ENCODE measurements at places on chromosomes 2 and 18.

GRCh38 chr2:158011055-158011771, 90.5 kb upstream of the UPP2 start:
- peak; percentile 15 for DNase-seq

- no peak for DNase-seq
Measured at GRCh38 chr18:27276886-27277285, 91.8 kb upstream of the CHST9 start.

DNA sequence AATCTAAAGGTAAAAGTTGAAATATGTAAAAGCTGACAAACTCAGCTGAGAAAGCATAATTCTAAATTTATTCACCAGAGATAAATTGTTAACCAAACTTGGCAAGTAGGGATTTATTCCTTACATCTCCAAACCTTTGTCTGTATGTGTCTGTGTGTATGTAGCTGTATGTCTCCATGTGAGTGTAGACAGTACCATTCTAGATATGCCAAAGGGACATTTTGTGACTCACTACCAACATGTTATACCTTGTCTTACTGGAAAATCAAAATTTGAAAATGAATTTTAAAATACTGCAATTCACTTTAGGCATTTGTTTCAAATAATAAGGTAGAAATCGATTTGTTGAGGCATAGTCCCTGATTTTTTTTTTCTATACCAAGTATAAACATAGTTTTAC, 102.1 kb downstream of the ABCA12 start:
- no peak for DNase-seq

DNA sequence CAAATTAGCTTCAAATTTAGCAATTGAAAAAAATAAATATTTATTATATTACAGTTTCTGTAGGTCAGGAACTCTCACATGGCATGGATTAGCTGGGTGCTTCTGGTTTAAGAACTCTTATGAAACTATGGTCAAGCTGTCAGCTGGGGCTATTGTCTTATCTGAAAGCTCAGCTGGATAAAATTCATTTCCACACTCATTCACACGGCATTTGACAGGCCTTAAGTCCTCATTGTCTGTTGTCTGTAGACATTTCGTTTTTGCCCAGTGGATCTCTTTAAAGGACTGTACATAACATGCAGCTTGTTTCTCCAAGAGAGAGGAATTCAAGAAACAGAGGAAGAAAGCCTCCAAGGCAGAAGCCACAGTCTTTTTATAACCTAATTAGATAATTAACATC, 1556.8 kb upstream of the SLC39A10 start:
- DNase-seq, result no peak

GRCh38 chr18:48740851-48741485, 202.1 kb downstream of the CTIF start:
- DNase-seq, result no peak

GRCh38 chr2:120549841-120550240, 185.8 kb upstream of the GLI2 start:
- no peak for DNase-seq

DNA sequence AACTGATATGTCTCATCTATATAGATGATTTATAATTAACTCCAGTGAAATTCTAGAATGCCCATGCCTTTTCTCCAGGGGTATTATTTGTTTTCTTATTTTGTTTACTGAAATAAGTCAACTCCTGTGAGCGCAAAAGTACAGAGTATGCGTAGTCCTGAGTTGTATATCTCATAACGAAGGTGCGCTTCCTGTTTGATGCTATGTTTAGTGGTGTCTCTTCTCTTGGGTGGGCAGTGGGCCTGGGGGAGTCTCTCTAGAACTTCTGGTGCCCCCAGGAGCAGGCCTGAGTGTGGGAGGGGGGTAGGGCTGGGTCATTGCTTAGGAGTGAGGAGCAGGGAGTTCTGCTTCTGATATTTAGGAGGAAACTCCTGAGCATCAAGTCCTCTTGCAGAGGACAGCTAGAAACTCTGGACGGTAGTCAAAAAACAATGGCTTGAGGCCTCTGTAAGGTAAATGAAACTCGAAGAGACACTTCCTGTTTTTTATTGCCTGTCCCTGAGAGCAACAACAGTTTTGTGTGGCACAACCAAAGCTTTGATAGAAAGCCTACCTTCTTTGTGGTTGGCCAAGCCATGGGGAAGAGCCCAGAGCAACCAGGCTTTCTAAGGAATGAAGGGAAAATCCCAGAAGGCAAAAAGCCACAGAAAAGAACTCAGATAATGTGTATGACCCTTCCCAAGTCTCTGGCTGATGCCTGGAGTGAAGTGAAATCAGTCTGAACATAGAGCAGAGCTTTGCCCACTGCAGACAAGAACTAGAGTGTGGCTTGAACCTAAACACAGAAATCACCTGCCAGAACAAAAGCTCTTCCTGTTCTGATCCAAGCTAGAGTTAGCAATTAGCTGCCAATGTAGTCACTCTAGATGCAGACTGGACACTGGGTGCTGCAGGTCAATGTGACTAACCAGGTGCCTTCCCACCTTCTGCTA, 8.5 kb upstream of the SP140L start:
- no peak for DNase-seq

GRCh38 chr18:54737986-54738385, 90.3 kb upstream of the RAB27B start:
- no peak for DNase-seq

- peak; percentile 24 for DNase-seq
Measured at GRCh38 chr2:175282300-175282699, 100.8 kb upstream of the ATP5MC3 start.

- no peak for DNase-seq
Measured at GRCh38 chr2:23615216-23616020, 230.4 kb downstream of the KLHL29 start.

- DNase-seq, result no peak
Measured at GRCh38 chr2:231955758-231956472, 5.6 kb upstream of the DIS3L2 start.

- no peak for DNase-seq
Measured at GRCh38 chr2:239196474-239197021, 204.3 kb downstream of the HDAC4 start.

- no peak for DNase-seq
Measured at GRCh38 chr2:119438128-119438656, 6.5 kb downstream of the TMEM37 start.

DNA sequence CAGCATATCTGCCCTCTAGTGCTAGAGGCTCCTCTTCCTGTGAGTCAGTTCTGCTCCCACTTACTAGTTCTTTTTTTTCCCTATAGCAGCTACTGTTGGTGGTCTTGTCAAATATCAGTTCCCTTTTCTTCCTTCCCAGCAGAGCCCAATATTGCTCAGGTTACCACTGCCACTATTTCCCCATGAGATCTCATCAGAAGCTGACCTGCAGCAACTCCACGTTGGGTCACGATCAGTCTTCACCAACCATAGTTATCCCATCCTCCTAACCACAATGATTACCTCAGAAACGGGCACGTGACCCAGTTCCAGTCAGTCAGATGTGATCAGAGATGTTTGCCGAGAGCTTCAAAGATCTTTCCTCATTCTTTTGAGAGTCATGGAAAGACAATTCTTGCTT, 59.7 kb upstream of the CAPN13 start:
- DNase-seq, result no peak

DNA sequence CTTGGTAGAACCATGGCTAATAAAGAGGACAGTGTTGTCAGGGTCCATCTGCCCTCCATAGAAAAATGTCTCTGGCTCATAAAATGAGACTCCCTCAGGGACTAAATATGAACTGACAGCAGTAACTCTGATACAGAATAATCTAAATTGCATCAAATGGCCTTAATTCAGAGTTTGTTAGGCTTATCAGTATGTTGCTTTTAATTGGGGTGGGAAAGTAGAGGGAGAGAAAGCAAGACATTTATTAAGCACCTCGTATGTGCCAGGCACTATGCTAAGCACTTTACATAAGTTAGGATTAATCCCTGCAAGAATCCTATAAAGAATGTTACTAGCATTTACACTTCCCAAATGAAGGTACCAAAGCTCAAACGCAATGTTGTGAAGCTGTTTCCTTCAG, 115.2 kb downstream of the MMADHC start:
- no peak for DNase-seq

DNA sequence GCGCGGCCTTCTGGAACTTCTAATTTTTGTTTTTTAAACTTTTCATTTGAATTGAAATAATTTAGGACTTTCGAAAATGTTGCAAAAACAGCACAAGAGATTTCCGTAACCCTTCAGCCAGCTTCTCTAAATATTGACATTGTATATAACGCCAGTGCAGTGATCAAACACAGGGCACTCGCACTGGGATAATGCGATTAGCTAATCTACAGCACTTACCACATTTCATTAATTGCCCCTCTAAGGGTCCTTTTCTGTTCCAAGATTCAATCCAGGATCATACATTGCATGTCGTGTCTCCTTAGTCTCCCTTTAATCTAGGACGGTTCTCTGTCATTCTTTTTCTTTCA, 343 bp upstream of the CD302 start:
- DNase-seq, result no peak

GRCh38 chr18:23244401-23244800, 109.1 kb downstream of the CABLES1 start:
- no peak for DNase-seq

GRCh38 chr2:24385366-24385765, 25.0 kb upstream of the ITSN2 start:
- DNase-seq, result no peak

GRCh38 chr2:328761-329160, 40.9 kb upstream of the ALKAL2 start:
- no peak for DNase-seq

DNA sequence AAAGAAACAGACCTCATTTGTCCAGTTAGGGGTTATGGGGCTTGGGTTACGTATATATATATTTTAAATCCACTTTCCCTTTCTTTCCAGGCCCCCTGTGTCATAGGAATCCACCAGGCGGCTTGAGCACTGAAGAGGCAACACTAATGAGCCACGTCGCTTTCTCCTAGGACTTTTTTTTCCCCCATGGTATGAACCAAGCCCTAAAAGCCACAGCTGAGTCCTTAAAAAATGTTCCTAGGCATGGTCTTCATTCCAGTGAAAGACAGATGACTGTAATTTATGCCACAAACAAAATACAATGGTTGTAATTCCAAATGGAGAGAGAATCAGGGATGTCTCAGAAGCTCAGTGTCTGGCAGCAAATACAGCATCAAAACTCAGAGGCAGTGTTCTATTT, 146.8 kb downstream of the EPHA4 start:
- DNase-seq, result no peak

DNA sequence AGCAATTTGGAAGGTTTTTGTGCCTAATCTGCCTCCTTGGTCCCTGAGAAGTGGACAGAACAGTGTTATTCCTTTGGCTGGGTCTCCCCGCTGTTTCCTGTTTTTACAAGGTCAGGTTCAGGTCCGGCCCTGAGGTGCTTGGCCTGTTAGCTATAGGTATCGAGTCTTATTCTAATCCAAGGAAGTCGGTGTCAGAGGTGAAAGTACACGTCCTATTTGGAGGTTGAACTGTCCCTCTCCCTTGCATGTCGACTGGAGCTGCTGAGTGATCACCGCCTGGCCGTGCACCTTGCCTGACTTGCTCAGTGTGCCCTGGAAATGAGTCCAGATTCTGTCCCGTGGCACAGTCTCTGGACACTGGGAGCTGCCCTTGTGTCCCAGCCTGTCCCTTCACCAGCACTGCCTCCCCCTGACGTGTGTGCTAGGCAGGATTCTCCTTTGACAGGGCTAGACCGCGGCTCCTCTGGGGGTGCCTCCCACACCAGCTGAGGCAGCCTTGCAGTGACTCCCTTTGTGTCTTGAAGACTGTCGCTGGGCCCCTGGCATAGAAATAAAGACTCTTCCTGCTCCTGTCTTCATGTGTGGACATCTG, 65.7 kb upstream of the RBM44 start:
- DNase-seq, result no peak

DNA sequence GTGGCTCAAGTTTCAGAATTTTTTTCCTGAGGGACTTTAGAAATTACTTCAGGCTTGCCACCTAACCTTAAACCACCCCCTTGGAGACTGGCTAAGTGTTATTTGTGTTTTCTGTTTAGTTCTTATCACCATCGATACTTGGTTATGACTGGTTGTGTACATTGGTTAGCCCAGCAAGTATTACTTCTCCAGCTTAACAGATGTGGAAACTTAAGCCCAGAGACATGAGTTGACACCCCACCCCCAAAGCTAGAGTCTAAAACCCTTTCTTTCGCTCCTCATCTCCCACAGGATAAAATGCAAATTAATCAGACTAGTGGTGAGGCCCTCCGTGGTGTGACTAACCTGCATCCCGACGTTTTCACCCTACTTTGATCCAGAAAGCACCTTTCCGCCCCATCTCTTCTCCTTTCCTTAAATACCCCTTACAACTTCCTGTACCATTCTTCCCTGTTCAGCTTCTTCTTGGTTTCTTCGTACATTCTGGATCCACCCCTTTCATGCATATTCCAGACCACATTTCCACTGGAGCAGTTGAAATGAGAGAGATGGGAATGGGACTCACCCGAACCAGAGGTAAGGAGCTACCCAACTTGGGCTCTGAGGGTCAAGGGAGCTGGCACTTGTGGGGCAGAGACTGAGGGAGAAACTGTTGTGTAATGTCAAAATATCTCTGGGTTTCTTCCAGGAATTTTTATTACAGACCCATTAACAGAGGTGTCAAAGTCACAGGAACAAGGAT, 819 bp upstream of the MAP3K2 start:
- DNase-seq, result peak; percentile 60
